ENCODE measurements at places on chromosomes 5 and 9.

DNA sequence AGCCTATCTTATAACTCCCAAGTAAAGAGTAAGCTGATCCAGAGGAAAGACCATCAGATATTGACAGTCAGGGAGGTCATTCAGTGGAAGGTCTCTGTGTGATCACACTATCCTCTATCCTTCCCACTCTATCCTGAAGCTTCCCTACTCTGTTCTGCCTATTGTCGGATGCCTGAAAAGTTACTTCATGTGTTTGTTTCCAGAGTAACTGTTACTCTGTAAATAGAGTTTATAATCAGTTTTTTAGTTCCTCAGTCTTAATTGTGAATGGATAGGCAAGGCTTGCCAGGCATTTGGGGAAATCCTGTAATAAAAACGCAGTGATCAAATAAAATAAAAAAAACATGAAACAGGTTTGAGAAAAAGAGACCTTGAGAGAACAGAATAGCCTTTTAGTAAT, 79.8 kb downstream of the XRCC4 start:
- no peak for DNase-seq

- DNase-seq: no peak
Measured at GRCh38 chr5:163759000-163759704, 253.7 kb downstream of the MAT2B start.

DNA sequence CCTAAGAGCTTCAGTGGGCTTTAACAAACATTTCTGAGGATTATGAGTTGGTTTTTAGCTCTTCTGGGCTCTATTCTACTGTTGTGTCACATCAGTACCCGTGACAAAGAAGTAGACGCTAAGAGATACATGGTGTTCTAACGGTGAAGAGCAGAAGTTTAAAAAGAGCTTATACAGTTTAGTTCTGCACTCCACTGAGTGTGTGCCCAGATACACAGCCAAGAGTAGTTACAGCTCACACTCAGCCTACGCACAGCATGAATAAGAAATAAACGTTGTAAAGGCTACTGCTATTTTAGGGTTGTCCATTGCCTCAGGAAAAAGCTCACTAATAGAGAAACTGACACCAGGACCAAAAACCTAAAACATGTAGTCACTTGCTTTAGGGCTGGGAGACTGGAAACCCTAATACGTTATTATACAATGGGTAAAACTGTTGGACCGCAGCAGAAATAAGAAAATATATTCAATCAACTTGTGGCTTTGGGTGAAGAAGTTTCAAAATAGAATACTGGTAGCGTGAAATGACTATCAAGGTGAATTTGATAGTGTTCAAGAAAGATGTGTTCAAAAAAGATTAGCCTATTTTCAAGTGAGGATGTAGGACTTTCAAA, 34.7 kb downstream of the PSIP1 start:
- DNase-seq: no peak

DNA sequence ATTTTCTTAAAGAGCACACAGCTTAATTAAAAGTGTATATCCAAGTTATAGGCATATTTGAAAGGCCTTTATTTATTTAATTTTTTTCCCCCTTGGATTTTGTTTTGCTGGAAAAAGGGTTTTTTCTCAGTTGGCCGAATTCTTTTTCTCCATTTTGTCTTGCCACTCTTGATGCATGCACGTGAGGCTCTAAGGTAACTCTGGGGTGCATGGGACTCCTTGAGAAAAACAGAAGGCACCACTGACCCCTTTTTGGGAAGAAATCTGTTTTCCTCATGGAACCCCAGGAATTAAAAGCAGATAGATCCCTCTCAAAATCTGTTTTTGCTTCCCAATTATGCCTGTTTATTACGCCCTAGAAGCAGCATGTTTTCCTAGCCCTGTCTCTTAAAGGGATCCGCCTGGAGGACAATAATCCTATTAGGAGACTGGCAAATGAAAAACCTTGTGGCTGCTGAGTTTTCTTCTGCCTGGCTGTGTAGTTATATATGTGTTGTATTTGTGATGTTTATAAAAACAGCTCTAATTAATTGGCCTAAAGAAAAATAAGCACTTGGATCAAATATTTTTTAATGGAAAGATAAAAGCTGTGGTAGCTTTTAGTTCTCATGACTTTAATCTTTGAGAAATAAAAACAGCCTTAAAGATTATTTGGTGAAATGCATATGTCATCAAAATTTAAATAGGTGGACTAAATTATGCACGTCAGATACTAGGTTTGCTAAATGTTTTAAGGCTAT, 435.1 kb upstream of the CDH9 start:
- no peak for DNase-seq

DNA sequence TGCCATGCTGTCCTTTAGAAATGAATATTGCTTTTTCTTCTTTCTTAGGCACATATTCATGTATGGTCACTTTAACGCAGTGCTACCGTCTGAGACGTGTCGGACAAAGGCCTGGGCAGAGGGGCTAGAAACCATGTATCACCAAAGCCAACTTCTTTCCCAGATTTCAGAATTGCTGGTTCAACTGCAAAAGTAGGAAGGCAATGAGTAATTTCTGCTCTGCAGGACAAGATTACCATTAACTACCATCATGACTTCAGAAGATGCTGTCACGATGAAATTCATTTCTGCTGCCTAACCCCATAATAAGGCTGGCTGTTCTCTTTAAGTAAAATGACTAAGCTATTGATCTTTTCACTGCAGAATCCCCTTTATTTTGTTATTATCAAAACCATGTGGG, 306.7 kb downstream of the PDE4D start:
- DNase-seq: no peak

DNA sequence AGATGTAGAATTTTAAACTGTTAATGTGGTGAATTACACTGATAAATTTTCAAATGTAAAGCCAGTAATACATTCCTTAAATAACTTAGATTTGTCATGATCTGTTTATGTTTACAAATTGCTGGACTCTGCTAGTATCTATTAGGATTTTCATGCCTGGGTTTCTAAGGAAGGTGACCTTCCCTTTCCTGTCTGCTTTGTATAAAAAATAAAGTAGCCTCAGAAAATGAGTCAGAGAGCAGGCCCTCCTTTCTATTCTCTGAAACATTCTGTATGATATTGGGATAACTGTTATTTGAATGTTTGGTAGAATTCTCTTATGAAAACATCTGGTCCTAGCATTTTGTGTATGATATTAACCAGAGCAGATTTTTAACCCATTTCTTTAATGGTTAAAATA, 255.3 kb downstream of the SYK start:
- DNase-seq: no peak

- no peak for DNase-seq
Measured at GRCh38 chr9:35286381-35286780, 124.6 kb downstream of the UNC13B start.

DNA sequence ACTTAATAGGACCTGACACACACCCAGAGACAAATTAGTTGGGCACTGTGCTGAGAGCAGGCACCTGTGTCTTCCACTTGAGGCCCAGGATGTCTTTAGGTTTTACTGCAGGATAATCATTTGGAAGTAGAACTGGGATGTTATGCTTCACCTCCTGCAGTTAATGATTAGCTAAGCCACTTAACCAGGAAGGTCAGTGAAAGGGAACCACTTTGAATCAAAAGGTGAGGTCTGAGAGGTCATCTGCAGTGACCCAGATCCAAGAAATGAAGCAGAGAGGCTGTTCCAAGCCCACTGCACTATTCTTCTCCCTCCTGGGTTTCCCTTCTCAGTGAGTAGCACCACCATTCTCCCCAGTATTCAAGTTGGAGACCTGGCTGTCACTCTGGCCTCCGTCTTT, 110.5 kb downstream of the SNX18 start:
- no peak for DNase-seq

- no peak for DNase-seq
Measured at GRCh38 chr5:111254613-111255012, 30.4 kb downstream of the CAMK4 start.

DNA sequence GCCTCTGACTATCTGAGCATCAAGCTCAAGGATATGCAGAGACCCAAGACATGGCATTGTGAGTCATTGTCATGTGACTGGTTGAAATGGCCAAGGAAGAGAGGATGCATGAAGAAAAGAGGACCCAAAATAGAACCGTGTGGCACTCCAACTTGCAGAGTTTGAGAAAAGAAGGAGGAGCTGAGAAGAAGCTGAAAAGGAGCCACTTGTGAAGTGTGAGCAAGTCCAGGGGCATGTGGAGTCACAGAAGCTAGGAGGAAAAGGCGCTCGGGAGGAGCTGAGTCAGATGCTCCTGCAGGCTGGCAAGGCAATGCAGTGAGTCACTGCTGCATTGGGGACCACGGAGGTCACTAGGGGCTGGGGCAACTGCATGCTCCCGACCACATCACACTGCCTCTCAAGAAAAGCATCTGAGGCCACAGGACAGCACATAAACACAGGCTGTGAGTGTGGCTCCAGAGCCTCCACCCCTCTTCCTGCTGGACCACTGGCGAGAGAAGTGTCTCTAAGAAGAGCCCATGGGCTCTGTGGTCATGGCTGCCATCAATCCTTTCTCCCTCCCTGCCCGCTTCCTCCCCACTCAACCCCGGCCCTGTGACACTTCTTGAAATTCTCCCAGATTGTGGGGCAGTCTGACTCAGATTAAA, 197.6 kb downstream of the DRD1 start:
- DNase-seq: peak; percentile 99
